ENCODE measurements at places on chromosomes 7 and 10.

GRCh38 chr10:29671228-29671780 is 36.5 kb upstream of the SVIL start:
- no peak for DNase-seq

DNA sequence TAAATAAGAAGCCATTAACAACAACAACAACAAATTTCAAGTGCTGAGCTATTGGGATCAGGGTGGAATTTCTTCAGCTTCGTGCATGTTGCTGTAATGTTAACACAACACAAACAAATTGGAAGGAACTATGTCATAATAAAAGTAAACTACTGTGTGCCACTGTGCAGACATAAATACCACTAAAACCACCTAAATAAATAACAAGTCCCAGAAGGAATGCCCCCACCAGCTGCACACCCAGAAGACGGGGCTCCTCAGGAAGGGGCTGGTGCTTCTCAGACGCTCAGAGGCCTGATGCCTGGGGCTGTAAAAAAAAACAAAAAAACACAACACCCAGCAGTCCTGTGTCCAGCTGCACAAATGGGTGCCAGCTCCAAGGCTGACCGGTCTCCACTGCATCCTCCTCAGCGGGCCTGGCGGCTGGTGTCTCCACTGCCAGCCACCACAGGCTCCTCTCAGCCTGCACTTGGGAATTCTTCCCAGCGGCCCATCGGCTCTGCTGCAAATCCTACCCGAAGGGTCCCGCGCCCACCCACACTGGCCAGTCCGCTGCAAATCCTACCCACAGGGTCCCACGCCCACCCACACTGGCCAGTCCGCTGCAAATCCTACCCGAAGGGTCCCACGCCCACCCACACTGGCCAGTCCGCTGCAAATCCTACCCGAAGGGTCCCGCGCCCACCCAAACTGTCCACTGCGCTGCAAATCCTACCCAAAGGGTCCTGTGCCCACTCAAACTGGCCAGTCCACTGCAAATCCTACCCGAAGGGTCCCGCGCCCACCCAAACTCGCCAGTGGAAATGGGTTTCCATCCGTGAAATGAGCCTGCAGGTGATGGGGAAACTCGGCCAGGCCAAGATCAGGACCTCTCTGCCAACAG is 35.8 kb upstream of the DNAAF5 start:
- no peak for DNase-seq

- DNase-seq = no peak
Measured at GRCh38 chr10:97701438-97702069, 12.0 kb upstream of the MARVELD1 start.

GRCh38 chr7:70595755-70596597 is 536.0 kb upstream of the GALNT17 start:
- DNase-seq = no peak

DNA sequence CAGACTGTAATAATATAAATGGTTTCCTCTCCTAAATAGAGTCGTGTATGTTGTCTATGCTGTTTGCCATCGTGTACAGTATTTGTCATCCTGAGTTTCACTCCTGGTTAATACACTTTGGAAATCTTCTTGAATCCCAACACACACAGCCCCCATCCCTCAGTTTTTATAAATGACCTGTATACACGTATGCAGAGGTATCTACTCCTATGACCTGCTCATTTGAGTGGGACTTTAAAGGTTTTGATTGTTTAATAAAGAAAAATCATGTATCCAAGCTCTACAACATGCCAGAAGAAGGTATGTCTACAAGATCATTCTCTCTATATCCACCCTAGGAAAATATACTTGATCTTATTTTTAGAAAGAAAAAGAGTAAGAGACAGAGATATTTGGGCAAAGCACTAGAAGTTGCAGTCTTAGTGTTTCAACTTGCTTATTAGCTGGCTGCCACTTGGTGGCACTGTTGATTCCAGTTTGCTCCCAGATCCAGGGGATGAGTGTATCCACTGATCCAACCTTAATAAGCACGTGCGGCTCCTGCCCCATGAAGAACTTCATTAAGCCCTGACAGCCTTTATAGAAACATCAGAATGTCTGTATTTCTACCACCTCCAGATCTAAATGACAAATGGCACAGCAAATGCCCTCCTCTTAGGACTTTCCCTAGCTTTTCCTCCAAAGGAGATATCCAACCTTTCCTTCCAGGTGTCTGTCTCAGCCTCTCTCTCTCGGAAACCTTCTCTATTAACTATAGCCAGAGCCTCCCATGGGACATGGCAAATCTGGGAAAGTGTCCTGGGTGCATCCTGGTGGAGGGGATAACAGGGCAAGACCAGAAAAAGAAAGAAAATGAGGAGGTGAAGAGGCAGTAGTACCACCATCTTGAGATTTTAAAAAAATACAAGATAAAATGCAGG is 181.6 kb upstream of the NEBL start:
- no peak for DNase-seq

- DNase-seq = no peak
Measured at GRCh38 chr10:88705958-88706357, at the start of gene LIPK. Gene LIPK, plus strand, starts transcription at chr10:88706249. Its CDS starts 18,295 bp downstream, at chr10:88724544.

DNA sequence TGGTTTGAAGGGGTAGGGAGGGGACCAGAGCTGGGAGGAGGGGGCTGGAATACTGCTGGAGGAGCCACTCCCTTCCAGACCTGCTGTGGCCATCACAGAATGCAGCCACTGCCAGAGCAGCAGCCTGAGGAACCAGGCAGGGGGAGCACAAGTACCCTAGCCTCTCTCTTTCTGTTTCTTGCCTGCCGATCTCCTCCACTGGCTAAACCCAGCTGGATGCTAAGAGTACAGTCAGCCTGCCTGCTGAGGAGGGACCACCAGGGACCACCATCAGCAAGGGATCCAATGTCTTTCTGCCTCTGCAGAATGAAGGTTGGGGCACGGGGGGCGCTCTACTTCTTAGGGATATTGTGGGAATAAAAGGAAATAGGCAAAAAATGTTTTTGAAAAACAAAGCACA is 4.7 kb downstream of the BLVRA start:
- no peak for DNase-seq

DNA sequence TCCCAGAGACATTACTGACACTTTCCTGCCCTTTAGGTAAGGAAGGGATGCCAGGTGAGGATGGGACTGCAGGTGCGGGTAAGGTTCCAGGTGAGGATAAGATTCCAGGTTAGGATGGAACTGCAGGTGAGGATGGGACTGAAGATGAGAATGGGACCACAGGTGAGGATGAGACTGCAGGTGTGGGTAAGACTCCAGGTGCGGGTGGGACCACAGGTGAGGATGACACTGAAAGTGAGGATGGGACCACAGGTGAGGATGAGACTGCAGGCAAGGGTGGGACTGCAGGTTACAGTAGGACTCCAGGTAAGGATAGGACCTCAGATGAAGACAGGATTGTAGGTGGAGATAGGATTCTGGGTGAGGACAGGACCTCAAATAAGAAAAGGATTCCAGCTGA is 322.3 kb downstream of the WDR37 start:
- no peak for DNase-seq

DNA sequence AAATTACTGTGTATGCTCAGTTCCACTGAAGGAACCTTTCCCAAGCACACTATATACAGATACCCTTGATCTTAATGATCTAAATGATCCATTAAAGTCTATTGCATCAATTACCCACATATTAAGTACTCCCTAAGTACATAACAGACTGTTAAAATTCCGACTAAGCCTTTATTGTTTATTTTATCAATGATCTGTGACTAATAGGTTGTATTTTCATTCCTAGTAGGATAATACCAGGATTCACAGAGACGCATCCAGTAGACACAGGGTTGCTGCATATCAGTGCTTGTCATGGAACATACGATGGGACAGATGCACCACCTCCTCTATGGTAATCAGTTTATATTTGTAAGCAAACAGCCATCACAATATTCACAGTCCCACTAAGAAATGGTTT is 159.6 kb upstream of the SLC26A5 start:
- no peak for DNase-seq

DNA sequence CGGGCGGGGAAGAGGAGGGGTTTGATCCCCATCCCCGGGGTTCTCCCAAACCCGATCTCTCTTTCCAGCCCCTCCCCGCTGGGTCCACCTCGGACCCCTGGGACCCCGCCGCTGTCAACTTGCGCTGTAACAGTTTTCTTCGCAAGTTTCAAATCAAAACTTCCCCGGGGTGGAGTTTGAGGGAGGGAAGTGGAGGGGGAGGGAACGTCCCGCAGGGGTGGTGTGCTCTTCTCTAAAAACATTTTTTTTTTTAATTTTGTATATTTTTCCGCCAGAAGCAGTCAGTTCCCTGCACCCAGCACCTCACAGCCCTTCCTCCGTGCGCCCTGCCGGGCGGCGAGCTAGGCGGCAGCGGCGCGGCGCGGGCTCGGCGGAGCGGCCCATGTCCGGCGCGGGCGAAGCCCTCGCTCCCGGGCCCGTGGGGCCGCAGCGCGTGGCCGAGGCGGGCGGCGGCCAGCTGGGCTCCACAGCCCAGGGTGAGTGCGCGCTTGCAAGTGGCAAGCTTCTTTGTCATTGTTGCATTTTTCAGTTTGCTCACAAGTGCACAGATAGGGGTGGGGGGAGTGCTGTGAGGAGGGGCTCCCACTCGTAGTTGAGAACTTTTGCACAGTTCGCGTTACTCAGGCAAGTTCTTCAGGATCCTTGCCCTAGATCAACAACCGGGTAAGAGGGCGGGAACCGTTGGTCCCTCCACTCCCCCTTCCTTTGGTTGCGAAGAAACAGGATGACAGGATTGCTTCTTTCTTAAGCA is 933 bp downstream of the MDFIC start:
- no peak for DNase-seq

GRCh38 chr10:131810036-131810804 is 90.6 kb upstream of the PPP2R2D start:
- no peak for DNase-seq

GRCh38 chr10:127259347-127259746 is 63.0 kb upstream of the INSYN2A start:
- no peak for DNase-seq

- DNase-seq = no peak
Measured at GRCh38 chr10:112126901-112127300, 56.7 kb downstream of the GPAM start.

DNA sequence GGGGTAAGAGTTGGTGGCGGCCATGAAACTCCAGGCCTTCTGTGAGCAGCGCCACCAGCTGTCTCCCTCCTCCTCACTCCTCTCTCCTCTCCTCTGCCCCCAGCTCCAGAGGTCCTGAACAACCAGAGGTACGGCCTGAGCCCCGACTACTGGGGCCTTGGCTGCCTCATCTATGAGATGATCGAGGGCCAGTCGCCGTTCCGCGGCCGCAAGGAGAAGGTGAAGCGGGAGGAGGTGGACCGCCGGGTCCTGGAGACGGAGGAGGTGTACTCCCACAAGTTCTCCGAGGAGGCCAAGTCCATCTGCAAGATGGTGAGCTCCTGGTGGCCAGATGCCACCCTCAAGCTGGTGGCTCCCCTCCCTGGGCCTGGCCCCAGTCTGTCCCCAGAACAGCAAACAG is 99.1 kb downstream of the RGS10 start:
- DNase-seq = no peak

GRCh38 chr10:5896208-5897052 is 6.4 kb downstream of the FBH1 start:
- no peak for DNase-seq

DNA sequence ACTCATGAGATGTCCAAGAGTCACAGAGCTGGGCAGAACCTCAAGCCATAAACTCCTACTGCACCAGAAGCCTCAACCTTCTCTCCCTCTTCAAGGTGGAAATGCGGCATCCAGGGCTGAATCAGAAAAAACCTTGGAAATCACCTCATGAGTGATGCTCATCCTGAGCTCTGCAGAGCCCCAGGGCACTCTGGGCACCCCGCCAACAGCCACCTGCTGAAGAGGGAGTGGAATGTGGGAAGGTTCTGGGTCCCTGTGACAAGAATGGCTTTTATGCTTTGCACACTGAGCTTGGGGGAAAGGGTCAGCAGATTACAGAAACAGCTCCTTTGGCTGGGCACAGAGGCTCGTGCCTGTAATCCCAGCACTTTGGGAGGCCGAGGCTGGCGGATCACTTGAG is 18.8 kb downstream of the NUDT1 start:
- no peak for DNase-seq

GRCh38 chr7:105153531-105153930 is 139.5 kb downstream of the KMT2E start:
- no peak for DNase-seq

- DNase-seq = no peak
Measured at GRCh38 chr10:130028465-130028819, 64.4 kb upstream of the EBF3 start.

DNA sequence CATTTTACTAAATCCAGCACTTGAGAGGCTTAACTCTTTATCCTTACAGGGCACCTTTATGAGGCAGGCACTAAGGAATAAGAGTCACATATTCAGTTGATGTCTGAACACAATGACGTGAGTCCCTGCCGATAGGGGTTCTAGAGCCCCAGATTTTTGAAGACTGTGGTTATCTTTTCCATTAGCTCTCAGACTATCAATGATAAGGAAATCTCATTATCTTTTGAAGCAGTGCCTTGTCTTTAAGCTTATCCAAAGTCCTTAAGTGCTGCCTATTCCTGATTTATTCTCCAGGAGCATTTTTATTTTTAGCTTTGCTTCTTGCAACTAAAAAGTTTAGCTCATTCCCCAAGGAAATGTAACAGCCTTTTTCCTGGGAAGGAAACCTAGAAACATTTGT is 444.1 kb upstream of the LRRN3 start:
- no peak for DNase-seq

- no peak for DNase-seq
Measured at GRCh38 chr7:13201628-13202027, 514.2 kb downstream of the ARL4A start.

DNA sequence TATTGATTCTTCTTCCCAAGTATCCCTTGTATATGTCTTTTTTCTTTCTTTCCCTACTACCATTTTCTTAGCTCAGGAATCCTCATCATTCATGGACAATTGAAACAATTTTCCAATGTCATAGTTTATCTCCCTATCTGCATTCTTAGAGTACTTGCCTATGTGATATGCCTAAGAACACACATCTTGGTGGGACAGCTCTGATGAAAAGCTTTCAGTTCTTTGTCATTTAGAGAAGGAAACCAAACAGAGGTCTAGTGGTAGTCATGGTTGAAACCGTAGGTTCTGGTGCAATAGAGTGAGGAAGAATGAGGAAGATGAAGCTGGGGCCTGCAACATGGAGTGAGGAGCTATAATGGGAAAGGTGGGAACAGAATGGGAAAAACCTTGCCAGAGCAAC is 28.2 kb downstream of the TDRD1 start:
- no peak for DNase-seq

- no peak for DNase-seq
Measured at GRCh38 chr7:75967487-75967997, 26.9 kb downstream of the TMEM120A start.

GRCh38 chr10:79383974-79384606 is 36.8 kb downstream of the PPIF start:
- no peak for DNase-seq

- DNase-seq = no peak
Measured at GRCh38 chr7:82617156-82617555, 173.6 kb upstream of the CACNA2D1 start.
